Thoracic aorta (tissue), 2 donors: ENCODE measurements at places on chromosomes 4 and X. TPM values are rescaled to one million over a fixed set of nuclear protein-coding genes. Genes with fewer than 3 reads are reported as not detected.

C4orf46 gene
- total RNA-seq, result 3.0 TPM

CXorf51A gene
- not detected for total RNA-seq

DNA sequence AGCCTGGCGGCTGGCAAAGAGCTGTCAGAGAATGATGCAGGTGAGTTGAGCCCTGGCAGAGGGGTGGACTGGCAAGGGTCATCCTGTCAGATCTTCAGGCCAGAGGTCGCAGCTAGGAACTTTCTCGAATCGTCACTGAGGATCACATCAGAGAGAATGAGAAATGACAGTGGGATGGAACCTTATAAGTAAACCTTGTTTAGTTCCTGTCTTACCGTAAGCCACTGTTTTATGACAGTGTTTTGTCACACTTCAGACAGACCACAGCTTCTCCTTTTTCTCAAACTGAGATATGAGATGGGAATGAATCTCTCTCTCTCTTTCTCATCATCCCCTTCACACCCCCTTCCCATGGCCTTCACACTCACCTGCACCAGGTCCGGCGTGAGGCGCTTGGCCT lies 9.3 kb downstream of the DIPK2B start:
- DNase-seq, result no peak

- no peak for DNase-seq
Observed at GRCh38 chr4:69224891-69225290, 10.3 kb upstream of the UGT2B11 start.

DNA sequence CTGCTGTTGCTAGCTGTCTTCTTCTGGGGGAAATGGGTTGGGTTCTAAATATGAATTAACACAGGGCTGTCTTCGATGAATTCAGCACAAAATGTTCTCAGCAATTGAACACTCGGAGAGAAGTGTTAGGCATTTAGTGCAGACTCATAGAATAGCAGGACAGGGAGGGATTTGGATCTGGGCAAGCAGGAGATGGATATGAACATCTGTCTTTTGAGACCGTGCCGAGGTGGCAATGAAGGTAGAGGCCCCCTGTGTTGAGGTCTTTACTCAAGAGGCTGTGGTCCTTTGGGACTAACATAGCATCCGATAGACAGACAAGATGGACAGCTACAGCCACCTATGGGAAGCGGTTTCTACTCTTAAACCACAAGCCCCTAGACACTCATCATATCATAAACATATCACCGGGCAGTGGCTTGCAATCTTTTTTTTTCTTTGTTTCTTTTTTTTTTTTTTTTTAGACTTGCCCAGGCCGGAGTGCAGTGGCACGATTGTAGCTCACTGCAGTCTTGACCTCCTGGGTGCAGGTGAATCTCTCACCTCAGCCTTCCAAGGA lies 6.7 kb downstream of the CD99 start:
- no peak for DNase-seq

TRIM60 gene
- not detected for total RNA-seq

DNA sequence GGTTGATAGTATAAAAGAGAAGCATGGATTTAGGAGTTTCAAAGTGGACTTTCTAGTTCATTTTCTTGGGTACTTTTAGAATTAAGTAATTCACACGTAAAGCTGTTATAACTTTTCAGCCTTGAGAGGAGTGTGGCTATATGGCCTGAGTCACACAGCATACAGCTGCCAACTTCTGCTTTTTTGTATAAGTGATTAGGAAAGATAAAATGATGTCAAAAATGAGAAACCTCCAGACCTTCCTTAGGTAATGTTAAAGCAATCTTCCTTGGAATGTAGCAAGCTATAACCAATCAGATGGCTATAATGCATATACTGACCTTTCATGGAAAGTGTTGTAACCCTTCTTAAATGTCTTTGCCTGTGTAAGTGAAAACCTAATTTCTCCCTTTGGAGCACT lies 39.2 kb downstream of the RAB40AL start:
- no peak for DNase-seq
